ENCODE measurements at places on chromosomes 12 and 14.
A peak's percentile ranks its signal among the peaks of the same experiment; 100 is the strongest.

- DNase-seq, result no peak
Measured at GRCh38 chr12:123960029-123960735, 12.4 kb downstream of the CCDC92 start.

- no peak for DNase-seq
Measured at GRCh38 chr14:61889914-61890351, 127.7 kb downstream of the SNAPC1 start.

- DNase-seq, result peak; percentile 83
Measured at GRCh38 chr14:20609215-20610001, 18.2 kb upstream of the RNASE12 start.

DNA sequence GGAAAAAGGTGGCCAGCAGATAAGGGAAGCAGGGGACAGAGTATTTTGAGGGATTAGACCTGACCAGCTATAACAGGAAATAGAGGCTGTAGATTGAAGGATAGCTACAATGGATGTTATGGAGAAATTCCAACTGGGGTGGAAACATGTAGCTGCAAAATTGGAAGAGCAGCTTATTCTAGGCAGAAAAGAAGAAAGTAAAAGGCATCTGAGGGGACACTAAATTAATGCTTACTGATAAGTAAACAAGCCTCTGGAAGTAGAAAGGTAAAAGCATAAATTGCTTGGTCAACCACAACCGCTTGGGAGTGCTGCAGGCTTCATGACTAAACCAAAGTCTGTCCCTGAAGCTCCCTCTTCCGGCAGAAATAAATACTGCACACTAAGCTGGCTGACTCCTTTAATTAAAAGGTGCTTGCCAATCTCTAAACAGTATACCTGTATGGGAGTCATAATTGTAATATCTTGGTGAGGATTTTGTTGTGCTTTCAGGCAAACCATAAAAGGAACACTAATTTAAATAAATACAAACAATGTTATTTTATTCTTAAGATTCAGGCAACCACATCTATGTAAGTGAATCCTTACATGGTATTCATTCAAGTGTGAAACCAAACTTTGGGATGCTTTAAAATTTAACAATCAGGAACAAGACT is 7.7 kb downstream of the UBC start:
- peak; percentile 95 for DNase-seq

DNA sequence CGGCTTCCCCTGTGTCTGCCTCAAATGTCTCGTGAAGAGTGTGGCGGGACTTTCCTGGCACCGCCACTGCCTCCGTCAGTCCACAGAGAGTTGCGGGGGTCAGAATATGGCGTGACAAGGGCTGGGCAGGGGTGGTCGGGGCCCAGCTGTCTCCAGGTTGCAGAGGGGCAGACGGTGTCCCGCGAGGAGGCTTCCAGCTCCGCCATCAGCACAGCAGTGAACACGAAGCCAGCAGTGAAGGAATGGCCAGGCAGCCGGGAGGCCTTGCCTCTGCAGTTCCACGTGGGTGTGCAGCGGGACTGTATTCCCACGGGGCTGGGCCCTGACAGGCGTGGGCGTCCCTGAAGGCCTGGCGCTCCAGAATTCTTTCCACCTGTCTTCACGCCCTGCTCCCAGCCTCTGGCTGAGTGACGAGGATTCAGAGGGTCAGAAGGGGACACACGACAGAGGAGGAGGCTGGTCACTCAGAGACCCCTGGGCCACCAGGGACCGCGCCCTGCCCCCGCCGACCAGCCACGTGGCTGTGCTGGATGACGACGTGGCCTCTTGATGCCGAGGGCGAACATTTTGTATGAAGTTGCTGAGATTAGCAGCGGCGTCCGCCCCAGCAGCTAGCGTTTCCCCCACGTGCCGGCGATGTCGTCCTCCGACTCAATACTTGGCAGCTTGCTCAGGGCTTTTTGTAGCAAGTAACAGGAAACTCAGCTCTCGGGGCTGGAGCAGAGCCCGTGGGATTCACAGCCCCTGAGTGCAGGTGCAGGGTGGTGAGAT is 25.0 kb upstream of the GALNT9 start:
- DNase-seq, result no peak

GRCh38 chr12:74482115-74482514 is 55.5 kb upstream of the ATXN7L3B start:
- no peak for DNase-seq

DNA sequence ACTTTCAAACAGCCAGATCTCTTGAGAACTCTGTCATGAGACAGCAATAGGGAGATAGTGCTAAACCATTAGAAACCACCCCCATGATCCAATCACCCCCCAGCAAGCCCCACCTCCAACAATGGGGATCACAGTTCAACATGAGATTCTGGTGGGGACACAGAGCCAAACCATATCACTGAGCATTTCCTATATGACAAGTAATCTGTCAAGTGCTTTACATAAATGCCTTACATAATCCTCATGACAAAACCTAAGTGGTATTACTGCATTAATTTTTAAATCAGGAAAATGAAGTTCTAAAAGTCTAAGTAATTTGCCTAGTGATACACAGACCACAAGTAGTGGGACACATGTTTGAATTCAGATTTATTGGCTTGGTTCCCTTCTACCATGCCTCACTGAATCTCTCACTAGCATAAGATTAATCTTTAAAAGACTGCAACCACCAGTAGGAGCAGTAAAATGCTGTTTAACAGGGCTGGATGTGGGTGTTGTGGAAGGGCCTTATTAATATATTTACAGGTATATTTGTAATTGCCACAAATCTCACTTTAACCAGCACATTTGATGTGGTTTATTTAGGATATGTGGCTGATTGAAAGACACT is 323.1 kb upstream of the FBXO33 start:
- no peak for DNase-seq

GRCh38 chr12:103848917-103849491 is 8.0 kb upstream of the NT5DC3 start:
- no peak for DNase-seq

GRCh38 chr14:93744876-93745275 is 43.4 kb downstream of the PRIMA1 start:
- no peak for DNase-seq

DNA sequence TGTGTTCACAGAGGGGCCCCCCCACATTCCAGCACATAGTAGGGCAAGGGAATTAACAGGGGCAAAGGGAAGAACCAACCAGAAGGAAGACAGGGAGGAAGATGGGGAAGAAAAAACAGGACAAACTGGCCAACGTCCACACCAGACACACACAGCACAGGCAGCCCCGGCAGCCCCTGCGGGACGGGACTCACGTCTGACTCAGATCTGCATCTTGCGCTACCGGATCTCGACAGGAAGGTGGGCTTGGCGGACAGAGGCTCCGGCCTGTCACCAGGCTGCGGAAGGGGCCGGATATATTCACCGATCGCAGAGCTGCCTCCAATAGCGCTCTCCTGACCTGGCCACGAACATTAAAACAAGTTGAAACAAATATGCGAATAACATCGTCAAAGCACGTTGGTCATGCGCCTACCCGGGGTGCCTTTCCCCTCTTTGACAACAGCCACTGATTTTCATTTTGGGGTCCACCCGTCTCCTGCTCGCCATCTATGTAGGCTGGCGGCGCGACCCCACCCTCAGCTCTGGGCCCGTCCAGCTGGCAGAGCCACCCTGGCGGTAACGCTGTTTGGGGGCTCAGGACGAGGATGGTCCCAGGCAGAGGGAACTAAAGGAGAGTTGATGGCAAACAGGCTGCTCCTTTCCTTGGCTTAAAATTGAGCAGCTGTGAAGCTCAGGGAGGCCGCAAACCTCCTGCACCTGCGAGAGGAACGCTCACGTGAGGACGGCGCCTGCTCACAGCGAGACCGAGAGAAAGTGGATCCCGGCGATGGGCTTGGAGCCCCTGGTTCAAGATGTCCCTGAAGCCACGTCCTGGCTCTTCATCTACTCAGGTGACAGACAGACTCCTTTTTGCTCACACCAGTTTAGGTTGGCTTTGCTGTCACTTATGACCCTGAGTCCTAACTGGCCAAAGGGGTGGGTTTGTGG is 113.6 kb downstream of the PIWIL1 start:
- DNase-seq, result no peak

GRCh38 chr12:9651265-9651729 is 18.2 kb upstream of the CLEC2D start:
- no peak for DNase-seq

DNA sequence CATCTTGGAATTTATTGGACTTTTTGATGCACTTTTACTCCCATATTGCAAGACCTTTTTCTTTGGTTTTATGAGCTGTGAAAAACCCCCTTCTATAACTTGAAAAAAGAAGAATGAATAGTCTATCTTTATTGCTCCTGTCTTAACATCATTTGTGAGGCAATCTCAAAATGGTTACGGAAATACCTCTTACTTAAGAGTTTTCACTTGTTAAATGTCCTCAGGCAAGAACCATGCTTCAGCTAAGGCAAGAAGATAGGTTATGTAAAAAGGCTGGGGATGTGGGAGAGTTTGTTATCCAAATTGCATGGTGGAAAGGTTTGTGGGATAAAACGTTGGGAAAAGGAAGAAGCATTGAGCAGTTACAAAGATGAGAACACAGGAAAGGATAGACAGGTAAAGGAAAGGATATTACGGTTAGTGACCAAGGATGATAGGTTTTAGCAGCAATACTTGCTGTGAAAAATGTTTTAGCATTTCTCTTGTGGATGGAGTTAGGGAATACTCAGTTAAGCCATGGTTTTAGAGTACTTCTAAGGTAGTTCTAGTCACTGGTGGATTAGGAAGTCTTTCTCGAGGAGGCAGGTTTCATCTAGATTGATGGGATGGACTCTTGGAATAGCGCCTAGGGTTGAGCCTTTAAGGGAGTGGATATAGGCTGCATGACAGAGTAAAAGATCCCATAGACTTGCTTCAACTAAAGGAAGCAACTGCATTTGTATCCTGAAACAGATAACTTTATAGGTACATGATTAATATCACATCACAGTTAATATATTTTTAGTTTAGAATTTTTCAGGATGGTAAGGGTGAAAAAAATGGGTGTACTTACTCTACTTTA is 30.3 kb downstream of the MDM2 start:
- no peak for DNase-seq

- DNase-seq, result no peak
Measured at GRCh38 chr12:101172316-101172715, 37.7 kb downstream of the SLC5A8 start.

GRCh38 chr12:26971963-26972362 is 33.7 kb downstream of the FGFR1OP2 start:
- no peak for DNase-seq

DNA sequence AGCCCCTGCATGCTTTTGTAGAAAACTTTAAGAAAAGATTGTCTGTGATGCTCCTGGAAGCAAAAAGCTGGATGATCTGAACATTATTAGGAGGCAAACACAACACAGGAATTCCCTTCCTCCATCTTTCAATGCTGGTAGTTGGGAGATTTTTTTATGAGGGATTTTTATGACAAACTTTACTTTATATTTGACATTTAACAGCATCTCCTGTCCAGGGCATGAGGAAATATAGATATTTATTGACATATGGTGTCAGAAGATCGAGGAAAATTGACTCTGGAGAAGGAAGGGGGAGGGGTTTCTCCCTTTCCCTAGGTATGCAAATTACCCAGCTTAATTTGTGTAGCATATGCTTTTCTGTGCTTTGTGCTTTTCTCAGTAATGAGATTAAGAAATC is 37.8 kb upstream of the CISTR start:
- DNase-seq, result no peak

GRCh38 chr12:63362166-63362565 is 211.2 kb upstream of the AVPR1A start:
- DNase-seq, result no peak

GRCh38 chr14:101776344-101776743 is 14.8 kb downstream of the PPP2R5C start:
- DNase-seq, result no peak

GRCh38 chr12:6461401-6462233 is 8.9 kb downstream of the VAMP1 start:
- DNase-seq, result no peak

DNA sequence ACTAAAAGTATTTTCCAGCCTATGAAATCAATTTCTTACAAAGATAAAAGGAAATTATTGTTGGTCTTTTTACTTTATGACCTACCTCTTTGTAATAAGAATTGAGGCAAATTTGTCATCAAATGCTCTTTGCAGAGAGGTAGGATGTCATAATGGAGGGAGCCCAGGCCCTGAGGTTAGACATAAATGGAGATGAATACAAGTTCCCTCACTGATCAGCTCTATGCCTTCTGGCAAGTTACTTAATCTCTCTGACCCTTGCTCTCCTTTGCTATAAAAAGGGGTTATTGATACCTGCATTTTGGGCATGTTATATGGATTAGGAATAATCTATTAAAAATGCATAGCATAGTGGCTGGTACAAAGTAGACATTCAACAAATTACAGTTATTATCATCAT is 146.9 kb upstream of the KRR1 start:
- DNase-seq, result no peak

DNA sequence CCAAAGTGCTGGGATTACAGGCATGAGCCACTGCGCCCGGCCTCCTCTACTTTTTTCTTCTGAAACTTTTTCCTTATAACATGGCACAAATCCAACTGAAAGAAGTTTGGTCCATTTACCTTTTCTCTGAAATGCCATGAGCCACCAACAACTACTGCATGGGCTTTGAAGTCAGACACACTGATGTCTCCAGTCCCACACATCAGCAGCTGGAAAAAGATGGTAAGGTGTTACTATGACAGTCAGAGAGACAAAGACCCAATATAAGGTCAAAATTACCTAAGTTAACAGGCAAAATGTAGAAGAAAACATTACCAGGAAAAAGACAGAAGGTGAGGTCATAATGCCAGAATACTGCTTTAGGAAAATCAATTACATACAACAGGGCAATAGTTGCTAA is 48.2 kb downstream of the AREL1 start:
- DNase-seq, result no peak

DNA sequence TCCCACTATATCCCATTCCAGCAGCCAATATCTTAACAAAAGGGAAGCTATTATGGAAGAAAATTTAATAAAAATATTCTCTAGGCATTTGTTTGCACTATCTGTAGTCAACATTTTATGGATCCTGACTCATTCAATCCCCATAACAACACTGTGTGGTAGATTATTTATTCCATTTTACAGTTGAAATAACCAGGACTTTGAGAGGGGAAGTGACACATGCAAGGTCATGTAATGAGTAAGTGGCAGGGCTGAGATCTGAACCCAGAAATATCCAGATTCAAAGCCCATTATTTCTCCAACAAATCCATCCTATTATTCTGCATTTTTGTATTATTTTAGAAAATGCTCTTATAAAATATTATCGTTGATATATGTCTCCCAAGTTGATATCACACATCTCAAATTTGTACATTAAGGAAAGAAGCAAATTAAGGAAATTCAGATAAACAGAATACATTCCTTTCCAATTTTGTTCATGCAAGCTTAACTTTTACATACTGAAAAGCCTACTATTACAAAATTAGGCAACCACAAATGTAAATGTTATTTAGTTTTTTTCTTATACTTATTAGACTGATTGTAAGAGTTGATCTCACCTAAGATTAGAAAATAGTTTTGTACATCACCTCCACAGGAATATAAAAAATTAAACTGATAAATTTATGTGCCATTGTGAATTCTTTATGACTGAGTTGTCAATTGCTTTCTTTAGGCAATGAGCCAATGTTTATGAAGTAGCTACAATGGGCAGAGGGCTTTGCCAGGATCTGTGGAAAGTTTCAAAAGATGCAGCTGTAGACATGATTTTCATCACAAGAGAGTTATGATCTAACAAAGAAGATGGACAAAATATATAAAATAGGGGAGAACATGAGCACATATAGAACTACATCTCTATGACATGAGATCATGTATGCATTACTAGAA is 55.1 kb upstream of the E2F7 start:
- DNase-seq, result no peak

GRCh38 chr12:75564398-75564797 is 53.0 kb upstream of the KRR1 start:
- no peak for DNase-seq

Data from SK-N-DZ (cell line).